ENCODE measurements at places on chromosomes 3 and 15.

DNA sequence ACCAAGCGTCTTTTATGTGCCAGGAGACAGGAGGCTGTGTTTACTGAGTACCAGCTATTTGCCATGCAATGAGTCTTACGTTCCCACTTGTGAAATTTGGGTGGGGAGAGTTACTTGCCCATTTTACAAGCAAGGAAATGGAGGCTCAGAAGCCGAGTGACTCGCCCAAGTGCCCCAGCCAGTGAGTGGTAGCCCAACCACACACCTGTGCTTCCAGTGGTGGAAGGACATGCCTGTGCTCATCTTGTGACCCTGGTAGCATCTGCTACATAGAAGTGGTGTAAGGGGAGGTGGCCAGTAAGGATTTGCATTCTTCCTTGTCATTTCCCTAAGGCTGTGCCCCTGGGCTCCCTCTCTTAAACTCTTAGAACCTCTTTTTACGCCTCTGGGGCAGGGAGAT lies 49.3 kb downstream of the FBLN2 start:
- no peak for DNase-seq

DNA sequence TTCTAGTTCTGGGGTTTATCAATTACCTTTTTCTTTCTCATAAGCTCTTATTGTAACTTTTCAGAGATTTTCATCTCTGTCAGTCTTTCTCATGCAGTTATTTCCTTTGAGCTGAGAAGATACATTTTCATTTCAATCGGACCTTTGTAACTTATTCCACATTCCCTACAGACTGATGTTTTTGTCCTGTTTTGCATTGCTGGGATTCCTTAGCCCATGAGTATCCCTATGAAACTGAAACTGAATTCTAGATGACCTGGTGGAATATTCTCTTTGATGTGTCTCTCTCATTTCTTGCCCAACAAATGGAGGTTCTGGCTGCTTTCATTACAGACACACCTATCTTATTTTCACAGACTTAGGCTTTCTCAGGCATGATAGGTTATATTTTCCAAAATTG lies 10.5 kb upstream of the EPHA6 start:
- no peak for DNase-seq

GRCh38 chr15:87777054-87777561 lies 479.4 kb downstream of the NTRK3 start:
- DNase-seq: no peak

DNA sequence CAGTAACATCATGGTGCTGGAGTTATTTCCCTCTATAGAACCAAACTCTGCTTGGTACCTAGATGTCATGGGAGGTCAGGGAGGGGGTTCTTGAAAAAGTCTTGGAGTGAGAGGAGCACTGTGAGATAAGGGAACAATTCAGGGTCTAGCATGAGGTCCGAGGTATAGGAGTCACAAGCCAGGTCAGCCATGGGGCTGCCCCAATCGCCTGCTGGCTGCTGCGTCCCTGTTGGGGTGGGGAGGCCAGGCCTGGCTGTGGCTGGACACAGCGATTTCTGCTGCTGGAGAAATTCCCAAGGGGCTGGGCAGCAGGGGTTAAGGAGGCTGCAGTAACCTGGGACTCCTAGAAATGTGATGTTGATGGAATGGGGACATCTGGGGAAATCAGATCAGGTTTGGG lies 44.9 kb downstream of the SUSD5 start:
- no peak for DNase-seq

- no peak for DNase-seq
Observed at GRCh38 chr3:101170806-101171558, 149.4 kb downstream of the IMPG2 start.
